ENCODE measurements at places on chromosomes 6 and 20.

DNA sequence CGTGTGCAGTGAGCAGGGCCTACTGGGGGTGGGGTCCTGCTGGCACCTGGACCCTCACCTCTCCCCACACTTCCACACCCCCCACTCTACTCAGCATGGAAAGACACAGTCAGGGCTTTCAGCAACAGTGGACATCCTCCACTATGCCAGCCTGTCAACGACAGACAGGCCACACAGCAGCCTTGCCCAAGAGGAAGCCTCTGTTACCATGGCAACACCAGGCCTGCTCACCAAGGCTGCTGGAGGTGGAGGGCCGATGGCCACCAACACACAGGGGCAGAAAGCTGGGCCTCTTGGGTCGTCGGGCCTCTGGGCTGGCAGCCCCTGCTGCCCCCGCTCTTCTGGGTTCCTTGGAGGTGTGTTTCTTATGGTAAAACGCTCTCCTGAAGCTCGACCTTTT, 13.6 kb downstream of the BNIP5 start:
- no peak for DNase-seq

GRCh38 chr20:40009542-40009941, 679.5 kb downstream of the MAFB start:
- no peak for DNase-seq

DNA sequence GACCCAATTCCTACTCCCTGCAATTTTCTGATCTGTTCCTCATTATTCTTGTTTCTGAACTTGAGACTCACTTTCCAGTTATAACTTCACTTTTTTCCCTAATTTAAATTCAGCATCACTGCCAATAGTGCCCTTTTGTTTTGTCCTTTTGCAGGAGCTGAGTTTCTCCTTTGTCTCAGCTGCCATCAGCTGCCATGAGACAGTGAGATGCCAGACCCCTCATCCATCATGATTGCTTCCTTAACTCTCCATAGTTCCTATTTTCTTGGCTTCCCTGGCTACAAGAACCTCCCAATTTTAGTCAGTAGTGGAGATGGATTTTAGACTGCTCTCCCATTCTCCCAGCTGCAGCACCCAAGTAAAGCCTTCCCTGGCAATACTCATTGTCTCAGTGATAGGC, 518.1 kb downstream of the HDGFL1 start:
- no peak for DNase-seq

- no peak for DNase-seq
These were observed 2.9 kb downstream of the TREM1 start for GRCh38 chr6:41283600-41283999.

DNA sequence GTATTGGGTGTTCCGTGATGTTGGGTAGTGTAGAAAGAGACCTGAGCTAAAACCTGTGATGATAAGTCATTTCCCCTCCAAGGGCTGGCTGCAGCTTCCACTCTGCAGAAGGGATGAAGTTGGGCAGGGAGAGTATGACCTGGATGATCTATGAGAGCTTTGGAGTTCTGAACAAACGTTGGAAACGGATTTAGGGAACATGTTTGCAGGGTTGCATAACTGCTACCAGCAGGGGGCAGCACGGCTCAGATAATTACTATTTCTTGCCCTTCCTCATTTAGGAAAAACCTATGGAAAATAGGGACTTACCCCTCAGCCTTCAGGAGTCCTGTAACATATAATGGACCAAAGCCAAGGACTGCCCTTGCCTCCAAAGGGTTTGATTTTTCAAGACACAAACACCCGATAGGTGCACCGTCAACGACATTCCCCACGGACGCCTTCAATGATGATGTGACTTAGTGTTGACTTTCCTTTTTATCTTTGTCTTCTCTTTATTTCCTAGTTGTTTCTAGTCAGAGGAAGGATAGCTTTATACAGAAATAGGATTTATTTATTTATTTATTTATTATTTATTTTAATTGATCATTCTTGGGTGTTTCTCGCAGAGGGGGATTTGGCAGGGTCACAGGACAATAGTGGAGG, 164.9 kb upstream of the SASH1 start:
- no peak for DNase-seq

GRCh38 chr6:122365775-122366403, 33.6 kb upstream of the HSF2 start:
- no peak for DNase-seq

DNA sequence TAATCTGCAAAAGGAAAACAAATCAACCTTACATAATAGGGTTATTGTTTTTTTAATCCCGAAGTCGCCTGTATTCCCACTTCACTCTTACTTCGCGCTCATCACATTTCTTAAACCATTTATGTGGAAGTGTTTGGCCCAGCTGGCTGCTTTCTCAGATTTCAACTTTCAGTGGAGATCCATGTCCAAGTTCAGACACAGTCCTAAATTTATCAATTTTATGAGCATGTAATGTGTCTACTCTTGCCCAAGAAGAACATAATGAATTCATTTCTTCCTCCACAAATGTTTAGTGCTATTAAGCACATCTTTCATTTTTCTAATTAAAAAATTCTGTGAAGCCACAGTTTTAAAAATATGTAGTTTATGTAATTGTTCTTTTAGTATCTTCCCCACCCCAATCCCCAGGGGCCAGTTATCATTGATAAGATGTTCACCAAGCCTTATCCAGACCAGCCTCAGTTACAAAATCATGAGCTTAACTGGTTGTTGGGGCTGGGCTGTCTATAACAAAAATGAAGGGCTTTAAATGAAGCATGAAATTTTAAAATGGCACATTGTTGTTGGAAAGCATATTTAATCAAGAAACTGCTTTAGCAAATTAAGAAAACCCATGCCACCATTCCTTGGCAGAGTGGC, 151.7 kb downstream of the UST start:
- DNase-seq: no peak

GRCh38 chr6:88141561-88142296, 24.4 kb downstream of the CNR1 start:
- DNase-seq: no peak

DNA sequence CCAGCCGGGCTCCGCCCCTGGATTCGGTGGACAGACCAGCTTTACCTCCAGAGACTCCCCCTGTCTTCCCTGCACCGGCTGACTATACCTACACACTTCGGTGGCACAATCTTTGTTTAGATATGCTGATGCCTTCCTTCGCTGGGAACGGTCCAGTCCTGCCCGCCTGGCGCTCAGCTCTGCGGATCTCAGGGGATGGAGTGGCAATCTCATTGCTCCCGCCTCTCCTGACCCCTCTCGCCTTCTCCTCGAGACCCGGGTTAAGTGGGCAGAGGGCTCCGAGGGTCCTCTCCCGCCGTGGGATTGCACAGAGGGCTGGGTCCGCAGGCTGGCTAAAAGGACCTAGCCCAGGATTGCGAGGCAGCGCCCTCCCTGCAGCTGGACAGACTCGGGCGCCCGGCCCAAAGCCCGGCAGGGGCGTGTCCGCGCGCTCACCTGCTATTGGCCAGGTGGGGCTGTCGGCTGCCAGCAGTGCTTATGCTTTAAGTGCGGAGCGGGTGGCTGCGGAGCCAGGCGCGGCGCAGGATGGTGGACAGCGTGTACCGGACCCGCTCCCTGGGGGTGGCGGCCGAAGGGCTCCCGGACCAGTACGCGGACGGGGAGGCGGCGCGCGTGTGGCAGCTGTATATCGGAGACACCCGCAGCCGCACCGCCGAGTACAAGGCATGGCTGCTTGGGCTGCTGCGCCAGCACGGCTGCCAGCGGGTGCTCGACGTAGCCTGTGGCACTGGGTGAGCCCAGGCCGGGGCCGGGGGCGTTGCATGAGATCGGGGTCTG, at the start of gene GNMT:
GNMT (plus strand) TSS at position 512 of the 777 bp plus-strand sequence; CDS start at position 526, 14 bp downstream.
- no peak for DNase-seq

DNA sequence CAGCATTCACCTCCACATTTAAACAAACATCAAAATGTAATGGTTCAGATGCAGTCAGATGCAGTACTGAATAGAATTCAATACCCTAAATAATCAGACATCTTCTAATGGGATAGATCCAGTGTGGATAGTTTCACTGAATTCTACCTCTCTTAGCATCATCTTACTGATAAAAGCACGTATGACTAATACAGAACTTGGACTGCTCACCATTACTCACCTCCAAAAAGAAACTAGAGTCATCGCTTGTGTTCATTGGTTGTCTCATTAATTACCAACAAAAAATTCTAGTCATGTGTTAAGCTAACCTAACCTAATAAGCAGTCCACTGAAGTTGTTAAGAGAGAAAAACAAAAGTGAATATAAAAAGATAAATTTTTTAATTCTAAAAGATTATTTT, 165.9 kb upstream of the IRAK1BP1 start:
- DNase-seq: peak; percentile 20

DNA sequence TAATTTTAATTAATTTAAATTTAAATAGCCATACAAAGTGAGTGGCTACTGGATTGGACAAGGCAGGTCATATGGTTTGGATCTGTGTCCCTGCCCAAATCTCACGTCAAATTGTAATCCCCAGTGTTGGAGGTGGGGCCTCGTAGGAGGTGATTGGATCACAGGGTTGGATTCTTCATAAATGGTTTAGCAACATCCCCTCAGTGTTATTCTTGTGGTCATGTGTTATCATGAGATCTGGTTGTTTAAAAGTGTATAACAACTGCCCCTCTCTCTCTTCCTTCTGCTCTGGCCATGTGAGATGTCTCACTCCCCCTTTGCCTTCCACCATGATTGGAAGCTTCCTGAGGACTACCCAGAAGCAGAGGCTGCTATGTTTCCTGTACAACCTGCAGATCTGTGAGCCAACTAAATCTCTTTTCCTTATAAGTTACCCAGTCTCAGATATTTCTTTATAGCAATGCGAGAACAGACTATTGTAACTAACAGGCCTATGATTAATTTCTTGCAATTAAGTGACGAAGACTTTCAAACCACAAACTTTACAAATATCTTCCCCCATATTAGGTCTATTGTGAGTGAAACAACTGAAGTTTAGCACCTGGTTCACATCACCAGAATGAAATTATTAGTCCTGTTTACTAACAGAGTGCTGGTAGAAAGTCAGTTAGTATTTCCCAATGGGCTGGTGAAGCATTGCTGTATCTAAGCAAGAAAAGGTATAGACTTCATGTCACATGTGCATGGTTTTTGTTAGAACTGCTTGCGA, 60.0 kb upstream of the TNFAIP3 start:
- DNase-seq: no peak

DNA sequence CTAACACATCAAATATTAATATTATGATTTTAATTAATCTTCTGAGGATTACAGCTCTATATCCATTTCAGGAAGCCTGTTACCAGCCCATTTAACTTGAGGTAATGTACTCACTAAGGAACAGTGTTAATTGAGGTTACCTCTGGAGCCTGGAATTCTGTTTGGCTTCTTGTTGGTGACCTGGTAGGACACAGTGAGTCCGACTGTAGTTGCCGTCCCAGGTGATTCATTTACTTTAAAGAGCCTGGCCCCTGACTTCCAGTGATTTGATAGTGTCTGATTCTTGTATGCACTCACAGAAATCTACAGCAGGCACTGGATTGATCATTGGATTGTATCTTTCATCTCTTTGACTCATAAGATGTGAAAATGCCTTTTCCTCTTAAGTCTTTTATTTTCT, 34.0 kb downstream of the IGF2R start:
- no peak for DNase-seq

- DNase-seq: no peak
These were observed 27.0 kb downstream of the RNF144B start for GRCh38 chr6:18414116-18414515.

DNA sequence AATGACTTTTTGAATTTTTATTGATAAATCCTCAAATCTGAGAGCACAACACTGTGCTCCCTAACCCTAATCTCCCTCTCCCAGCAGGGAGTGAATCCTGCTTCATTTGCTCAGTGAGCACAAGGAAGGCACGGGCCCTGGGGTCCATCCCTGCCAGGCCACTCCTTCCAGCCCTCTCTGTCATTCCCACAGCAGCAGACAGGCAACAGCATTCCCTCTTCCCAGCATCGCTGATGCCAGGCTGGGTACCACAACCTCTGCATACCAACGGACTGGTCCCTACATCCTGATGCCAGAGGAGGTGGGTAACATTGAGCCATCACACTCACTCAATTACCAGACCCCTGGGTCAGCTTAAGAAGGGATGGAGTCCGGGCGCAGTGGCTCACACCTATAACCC, 34.2 kb downstream of the MRPL14 start:
- DNase-seq: no peak

GRCh38 chr6:93417421-93418013, 1.8 kb downstream of the EPHA7 start:
- no peak for DNase-seq

All from non-pigmented ciliary epithelial cell (primary cell).